Left cardiac atrium (tissue), 4 donors: ENCODE measurements at places on chromosomes 3 and 15. TPM values are rescaled to one million over a fixed set of nuclear protein-coding genes. Genes with fewer than 3 reads are reported as not detected.

- no peak for DNase-seq
These were observed 16.2 kb upstream of the PSTPIP1 start for GRCh38 chr15:76978522-76979330.

DNA sequence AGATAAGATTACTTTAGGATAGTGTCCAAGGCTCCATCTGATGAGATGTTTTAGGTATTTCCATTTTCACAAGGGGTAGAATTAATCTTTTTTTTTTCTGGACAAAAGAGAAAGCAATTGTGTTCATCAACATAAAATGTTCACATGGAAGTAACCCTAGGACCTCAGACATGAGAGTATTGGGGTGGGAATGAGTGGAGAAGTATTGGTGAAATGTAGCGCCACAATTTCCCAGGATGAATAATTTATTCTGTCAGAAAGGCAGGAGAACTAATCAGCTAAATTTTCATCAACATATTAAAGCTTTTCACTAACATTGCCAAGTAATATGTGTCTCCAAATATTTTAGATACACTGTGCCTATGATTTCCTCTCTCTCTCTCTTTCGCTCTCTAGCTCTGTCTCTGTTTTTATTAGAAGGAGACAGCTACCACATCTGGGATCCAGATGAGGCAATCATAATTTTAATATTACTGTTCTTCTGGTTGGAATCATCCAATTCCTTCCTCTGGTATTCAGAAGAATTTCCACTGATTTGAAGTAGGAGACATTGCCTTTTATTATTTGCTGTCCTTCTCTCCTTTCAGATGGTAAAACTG, 21.6 kb upstream of the ZNF280D start:
- no peak for DNase-seq

GOLGA8S gene
- 0.16 TPM for total RNA-seq

OR5K1 gene
- total RNA-seq, result not detected

TAMM41 gene
- total RNA-seq, result 9.4 TPM

DLL4 gene
- 8.5 TPM for total RNA-seq

PLA2G4E gene
- total RNA-seq, result 0.16 TPM

SPATA12 gene
- not detected for total RNA-seq
